ENCODE measurements at places on chromosomes 1 and 21. TPM values are rescaled to one million over a fixed set of nuclear protein-coding genes. Genes with fewer than 3 reads are reported as not detected.

DNA sequence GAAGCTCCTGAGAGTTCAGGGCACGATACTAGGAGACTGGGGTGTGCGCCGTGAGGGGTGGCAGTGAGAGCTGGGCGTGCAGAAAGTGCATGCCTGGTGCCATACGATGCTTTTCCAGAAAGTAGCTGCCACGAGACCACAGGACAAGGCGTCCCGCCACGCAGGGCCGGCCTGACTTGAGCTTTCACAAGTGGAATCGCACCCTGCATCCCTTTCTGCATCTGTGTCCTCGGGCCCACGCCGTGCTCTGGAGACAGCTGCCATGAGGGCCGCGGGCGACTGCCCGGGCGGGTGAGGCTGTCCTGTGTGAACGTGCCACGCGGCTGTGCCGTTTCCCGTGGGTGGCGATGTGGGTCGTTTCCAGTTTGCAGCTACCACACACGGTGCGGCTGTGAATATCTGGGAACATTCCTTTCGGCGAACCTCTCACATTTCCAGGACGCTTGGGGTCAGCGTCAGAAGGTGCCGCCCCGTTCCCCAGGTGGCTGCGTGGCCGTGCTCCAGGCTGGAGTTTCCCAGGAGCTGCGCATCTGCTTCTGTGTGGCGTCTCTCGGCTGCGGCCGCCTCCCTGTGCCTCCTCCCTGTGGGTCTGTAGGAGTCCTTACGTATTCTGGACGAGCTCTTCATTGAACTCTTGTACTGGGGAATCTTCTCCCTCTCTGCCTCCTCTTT, 1.0 kb upstream of the PERM1 start:
- no peak for DNase-seq

- no peak for DNase-seq
These were observed 298.3 kb downstream of the MATN1 start for GRCh38 chr1:30425046-30425445.

DNA sequence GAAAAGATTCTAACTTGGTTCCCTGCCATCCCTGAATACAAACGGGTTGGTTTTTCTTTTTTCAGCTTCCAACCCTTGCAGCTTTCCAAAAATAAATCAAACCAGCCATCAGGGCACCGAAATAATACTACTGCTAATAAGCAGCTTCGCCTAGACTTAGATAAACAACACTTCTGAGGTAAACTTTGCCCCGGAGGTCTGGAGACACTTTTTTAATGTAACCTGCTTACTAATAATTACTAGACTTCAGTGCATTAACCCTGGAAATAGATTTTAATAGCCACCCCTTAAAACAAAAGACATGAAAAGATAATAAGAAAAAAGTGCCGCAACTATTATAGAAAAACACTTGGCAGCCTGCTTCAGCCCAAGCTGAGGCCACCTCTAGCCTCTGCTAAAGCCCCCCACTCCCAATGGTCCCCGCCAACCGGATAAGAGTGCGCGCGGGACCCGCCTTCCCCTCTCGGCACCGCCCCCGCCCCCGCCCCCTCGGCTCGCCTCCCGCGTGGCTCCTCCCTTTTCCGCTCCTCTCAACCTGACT, 405 bp upstream of the GADD45A start:
- DNase-seq, result no peak

- DNase-seq, result no peak
These were observed 3.0 kb downstream of the NFIA start for GRCh38 chr1:61085206-61085982.

GRCh38 chr21:41783476-41784180, 16.8 kb upstream of the RIPK4 start:
- DNase-seq, result no peak

DNA sequence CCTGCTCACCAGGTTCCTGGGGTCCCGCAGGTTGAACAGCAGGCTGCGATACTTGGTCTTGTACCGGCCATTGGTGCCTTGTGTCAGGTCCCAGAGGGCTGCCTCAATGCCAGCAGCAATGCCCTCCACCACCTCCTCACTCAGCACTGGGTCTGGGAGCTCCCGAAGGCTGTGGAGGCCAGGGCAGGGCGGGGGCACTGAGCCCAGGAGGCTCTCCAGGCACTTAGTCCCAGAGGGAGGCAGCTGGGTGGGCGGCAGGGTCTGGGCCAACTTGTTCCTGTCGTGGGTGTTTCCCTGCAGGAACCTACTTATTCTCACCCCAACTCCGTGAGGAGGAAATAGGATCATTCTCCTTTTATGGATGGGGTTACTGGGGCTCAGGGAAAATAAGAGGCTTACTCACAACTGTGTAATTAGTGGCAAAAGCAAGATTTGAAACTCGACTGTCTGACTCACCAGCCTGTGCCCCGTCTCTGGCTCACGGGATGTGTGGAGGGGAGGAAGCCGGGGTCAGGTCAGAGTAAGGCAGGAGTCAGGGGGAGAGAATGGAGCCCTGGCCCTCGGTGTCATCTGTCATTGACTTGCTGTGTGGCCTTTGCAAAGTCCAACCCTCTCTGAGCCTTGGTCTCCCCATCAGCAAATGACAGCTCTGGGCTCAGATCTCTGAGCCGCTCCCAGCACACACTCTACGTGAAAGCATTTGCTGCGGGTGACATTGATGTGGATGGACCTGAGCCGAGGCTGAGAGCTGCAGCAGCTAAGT, 17.2 kb downstream of the SPOCD1 start:
- DNase-seq, result no peak

DNA sequence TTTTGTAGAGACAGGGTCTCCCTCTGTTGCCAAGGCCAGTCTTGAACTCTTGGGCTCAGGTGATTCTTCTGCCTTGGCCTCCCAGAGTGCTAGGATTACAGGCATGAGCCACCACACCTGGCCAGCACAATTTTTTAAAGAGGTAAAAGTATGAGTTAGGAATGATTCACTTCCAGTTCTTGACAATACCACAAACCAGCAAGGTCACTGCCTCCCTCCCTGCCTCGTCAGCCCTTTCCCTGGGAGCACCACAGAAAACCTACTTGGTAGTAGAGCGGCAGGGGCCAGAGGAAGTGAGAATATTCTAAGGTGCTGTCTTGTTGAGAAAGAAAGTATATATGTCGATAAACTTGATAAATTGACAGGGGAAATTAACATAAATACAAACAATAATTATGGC, 10.8 kb upstream of the CDA start:
- DNase-seq, result no peak

- DNase-seq, result no peak
These were observed 2.6 kb downstream of the CTNNBIP1 start for GRCh38 chr1:9907441-9907840.

GRCh38 chr1:100627054-100627716, 89.2 kb downstream of the GPR88 start:
- DNase-seq, result no peak

DNA sequence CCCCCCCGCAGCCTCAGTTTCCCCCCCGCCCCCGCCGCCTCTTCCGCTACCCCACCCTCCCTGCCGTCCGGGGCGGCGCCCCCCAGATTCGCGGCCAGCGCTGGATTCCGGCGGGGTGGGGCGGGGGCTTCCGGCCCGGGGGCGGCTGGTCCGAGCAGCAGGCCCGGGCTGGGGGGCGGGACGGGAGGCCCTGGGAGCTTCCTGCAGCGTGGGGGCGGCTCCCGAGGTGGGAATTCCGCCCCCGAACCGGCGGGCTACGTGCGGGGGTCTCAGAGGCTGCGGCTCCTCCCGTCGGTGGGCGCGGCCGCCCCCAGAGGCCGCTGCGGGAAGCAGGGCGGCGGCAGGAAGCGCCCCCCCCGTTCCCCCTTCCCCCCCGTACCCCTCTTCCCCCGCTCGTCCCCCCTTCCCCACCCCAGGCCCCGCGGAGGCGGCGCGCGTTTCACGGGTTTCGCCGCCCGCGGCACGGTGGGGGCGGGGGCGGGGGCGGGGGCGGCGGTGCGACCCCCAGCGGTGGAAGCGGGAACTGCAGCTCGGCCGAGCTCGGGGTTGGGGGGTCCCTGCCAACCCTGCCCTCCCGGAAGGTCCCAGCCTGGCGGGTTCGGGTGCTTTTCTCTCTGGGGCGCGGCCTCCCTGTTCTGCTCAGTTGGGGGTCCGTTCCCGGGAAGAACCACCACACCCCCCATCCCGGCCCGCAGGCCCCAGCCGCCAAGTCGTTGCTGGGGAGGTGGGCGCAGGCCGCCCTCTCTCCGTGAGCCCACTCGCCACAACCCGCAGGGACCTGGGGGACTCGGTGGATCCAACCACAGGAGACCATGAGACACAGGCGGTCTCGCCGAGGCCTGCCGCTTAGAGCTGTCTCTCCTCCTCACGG, 76.3 kb downstream of the MORN1 start:
- peak; percentile 81 for DNase-seq

- no peak for DNase-seq
These were observed 80.9 kb downstream of the SSBP3 start for GRCh38 chr1:54325284-54325683.

- DNase-seq, result peak; percentile 5
These were observed 9.2 kb downstream of the FCRL3 start for GRCh38 chr1:157691285-157691920.

Gene MTHFR
- 27.1 TPM for polyA plus RNA-seq

Gene HSD3B1
- polyA plus RNA-seq, result 0.17 TPM

Gene PSRC1
- 34.2 TPM for polyA plus RNA-seq

Gene PTGFRN
- polyA plus RNA-seq, result 45.3 TPM

Gene S100A14
- polyA plus RNA-seq, result 19.6 TPM

Gene RCSD1
- polyA plus RNA-seq, result 14.1 TPM

Data from renal pelvis (tissue), 12 donors.